ENCODE measurements at places on chromosomes 4 and X.
A peak's percentile ranks its signal among the peaks of the same experiment; 100 is the strongest.

GRCh38 chrX:130523460-130524394, 121.9 kb downstream of the RBMX2 start:
- no peak for DNase-seq

- DNase-seq, result no peak
Observed at GRCh38 chr4:52106660-52107059, 55.6 kb downstream of the SPATA18 start.

DNA sequence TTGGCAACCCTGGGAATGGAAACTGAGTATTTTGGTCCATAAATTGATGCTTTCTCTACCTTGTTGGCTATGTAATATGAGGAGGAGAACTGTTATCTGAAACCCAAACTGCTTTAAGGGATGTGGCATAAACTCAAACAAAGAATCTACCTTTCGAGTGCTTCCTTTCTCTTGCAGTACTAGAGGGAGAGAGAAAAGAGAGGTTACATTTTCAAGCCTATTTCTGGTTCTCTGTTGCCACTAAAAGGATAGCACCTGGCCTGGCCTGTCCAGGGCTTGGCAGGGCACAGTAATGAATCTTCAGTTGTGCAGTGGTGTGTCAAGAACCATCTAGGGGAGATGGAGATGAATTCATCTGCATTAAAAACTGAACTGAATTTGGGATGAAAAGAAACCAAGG, 308.6 kb downstream of the PTTG2 start:
- no peak for DNase-seq

- DNase-seq, result no peak
Observed at GRCh38 chr4:179486570-179487335, 2044.5 kb upstream of the AGA start.

GRCh38 chr4:3305610-3306371, 13.0 kb downstream of the RGS12 start:
- no peak for DNase-seq

DNA sequence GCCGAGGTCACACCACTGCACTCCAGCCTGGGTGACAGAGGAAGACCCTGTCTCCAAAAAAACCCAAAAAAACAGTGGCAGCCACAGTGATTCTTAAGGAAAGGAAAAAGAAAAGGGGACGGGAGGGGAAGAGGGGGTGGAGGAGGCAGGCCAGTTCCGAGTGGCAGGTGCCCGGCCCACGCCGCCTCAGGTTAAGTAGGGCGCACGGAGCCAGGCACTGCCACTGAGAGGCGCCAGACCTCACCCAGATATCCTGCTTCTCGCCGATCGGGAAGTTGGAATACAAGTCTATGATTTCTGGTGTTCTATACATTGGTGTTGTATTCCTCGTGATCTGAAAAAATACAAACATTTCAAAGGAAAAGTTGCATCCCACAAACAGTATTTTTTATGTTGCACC, 35.9 kb downstream of the GAK start:
- no peak for DNase-seq

DNA sequence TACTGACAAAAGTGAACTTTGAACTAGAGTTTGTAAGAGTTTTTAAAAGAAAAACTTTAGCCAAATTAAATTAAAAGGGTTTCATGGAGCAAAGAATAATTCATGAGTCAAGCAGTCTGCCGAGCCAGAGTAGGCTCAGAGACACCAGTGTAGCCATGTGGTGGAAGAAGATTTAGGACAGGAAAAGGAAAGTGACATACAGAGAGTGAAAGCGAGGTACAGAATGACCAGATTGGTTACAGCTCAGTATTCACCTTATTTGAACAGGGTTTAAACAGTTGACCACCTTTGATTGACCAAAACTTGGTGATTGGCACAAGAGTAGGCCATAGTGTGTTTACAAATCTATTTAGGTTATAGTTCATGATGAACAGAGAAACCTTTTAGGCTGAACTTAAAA, 377.8 kb downstream of the KLHL4 start:
- DNase-seq, result no peak

DNA sequence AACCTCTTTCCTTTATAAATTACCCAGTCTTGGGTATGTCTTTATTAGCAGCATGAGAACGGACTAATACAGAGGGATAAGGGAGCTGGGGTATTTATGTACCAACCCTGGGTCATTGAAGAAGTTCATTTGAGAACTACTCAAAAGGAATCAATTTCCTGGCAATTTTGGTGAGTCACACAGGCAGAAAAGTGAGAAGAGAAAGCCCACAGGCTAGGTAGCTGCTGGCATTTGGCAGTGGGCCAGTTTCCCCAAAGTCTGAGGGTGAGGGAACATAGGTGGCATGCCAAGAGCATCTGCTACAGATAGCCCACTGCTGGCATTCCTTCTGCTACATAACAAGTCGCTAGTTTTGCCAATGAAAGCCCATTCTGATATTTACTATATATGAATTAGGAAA, 411.2 kb downstream of the MID1IP1 start:
- no peak for DNase-seq

GRCh38 chrX:69034451-69034850, 130.8 kb downstream of the PJA1 start:
- no peak for DNase-seq

- DNase-seq, result no peak
Observed at GRCh38 chr4:42142591-42142990, 9.9 kb downstream of the BEND4 start.

GRCh38 chr4:113050837-113051236, 1.4 kb downstream of the ANK2 start:
- DNase-seq, result no peak

DNA sequence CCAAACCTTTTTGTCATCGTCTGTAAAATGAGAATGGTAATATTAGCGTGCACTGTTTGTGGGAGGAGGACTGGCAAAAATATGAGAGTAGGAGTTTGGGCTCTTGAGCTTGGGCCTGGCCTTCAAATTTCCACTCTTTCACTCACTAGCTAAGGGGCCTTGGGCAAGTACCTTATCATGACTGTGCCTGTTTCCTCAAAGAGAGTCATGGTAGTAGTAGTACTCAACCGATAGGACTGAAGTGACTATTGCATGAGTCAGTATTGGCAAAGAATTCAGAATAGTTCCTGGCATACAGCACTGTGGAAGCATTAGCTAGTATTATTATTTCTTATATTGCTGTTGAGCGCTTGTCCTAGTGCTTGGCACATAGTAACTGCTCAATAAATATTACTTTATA, 16.0 kb upstream of the RBM3 start:
- peak; percentile 27 for DNase-seq

GRCh38 chr4:139823345-139823744, 157.7 kb downstream of the MGST2 start:
- DNase-seq, result no peak

DNA sequence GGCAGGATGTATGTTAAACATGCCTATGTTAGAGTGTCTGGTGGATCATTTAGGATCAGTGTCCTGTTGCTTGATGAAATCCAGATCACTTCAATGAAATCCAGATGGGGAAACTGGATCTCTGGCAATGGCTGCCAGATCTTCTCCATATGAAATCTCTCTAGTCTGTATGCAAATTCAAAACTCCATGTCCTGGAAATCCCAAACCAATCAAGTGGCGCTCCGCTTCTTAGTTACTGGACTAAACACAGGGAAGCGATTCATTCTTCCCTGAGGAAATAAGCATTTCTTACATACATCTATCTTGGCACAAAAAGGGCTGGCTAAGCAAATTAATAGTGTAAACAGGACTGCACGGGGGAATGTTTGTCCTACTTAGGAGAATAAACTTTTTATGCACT, 94.9 kb downstream of the HDAC8 start:
- no peak for DNase-seq

DNA sequence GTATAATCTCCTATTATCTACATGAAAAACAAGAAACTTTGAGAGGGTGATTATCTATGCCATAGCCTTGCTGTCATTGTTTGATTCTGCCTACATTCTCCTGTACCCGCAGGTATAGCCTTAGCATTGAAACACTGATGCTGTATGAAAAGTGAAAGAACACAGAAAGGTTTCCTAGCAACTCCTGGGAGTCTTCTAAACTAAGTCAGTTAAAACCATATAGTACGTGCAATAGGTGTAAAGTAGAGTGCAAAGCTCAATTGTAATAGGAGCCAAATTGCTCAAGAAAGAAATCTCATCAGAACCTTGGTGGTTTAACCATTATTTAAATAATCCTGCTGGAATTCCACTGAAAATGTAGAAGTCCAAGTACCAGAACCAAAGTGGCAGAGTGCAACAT, 489.7 kb downstream of the PCDH10 start:
- no peak for DNase-seq

DNA sequence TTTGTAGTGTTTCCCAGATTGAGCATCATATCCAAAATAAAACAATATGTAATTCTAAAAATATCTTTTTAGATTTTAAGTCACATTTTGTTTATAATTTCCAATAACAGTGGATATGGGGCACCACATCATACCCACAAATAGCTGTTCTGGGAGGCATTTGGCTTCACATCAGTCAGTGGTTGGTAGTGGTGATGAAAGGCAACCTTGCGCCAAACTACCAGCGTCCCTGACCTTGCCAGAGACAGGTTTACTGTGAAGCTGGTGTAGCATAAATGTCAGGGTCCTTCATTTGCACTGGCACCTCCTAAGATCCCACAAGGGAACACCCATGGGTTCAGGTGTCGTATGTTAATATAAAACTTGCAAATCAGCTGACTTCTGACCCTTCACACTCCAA, 222.2 kb downstream of the DCTD start:
- no peak for DNase-seq

DNA sequence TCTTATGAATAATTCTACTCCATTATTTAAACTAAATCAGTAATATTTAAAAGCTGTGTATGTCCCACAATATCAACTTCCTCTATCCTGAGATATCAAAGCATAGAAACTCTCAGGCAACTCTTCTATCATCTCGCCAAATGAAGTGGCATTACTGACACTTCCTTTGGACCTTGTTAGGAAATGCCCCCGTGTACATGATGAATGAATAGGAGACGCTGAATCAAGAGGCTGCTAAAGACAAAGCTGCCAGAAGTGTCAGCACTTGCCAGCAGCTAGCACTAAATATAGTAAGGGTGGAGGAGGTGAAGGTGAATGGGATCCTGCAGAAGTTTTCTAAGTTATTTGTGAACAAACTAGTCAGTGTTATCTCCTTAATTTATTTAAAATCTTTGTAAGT, 99.5 kb upstream of the BLTP1 start:
- DNase-seq, result no peak

GRCh38 chrX:30615229-30615628, 37.7 kb upstream of the TASL start:
- no peak for DNase-seq

DNA sequence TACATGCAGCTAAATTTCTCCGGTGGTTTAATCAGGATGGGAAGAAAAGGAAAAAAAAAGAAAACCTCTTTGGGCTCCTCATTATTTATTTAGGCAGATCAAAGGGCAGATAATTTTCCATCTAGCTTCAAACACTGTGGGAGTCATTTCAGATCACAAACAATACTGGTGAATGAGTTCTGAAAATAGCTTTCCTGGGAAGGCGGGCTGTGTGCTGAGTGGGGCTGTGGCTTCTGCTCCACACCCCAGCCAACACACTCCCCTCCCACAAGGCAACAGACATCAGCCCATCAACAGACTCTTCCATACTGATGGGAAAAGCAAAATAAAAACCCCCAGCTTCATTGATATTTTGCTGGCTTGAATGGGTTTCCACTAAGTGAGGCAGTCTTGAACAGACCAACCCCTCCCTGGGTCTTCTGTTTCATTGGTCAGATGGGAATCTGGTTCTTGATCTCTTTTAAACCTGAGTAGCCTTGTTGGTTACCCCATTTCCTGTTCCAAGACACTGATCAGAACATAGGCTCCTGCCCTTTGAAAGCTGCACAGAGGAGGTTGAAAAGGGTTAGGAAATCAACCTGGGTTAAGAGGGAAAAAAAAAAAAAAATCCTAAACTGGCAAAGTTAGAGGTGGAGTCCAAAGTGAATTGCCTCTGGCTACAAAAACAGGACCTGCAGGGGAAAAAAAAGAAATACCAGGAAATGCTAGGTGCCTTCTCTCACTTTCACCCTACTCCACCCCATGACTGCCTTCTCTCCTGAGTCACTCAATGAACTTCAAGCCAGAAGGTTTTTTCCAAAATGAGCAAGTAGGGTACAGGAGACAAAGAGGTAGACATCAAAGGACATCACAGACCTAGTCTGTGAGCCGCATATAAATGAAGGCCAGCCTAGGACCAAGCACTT, 20.0 kb downstream of the AMOT start:
- no peak for DNase-seq

GRCh38 chrX:109782994-109783700, 50.1 kb upstream of the ACSL4 start:
- DNase-seq, result peak; percentile 8

- DNase-seq, result no peak
Observed at GRCh38 chr4:133157460-133158160, 8.5 kb downstream of the PCDH10 start.

- no peak for DNase-seq
Observed at GRCh38 chr4:7155590-7156071, 36.7 kb upstream of the SORCS2 start.

GRCh38 chrX:150213481-150214030, 149.6 kb upstream of the MAMLD1 start:
- DNase-seq, result no peak

GRCh38 chrX:137575596-137576255, 9.8 kb downstream of the ZIC3 start:
- DNase-seq, result no peak

DNA sequence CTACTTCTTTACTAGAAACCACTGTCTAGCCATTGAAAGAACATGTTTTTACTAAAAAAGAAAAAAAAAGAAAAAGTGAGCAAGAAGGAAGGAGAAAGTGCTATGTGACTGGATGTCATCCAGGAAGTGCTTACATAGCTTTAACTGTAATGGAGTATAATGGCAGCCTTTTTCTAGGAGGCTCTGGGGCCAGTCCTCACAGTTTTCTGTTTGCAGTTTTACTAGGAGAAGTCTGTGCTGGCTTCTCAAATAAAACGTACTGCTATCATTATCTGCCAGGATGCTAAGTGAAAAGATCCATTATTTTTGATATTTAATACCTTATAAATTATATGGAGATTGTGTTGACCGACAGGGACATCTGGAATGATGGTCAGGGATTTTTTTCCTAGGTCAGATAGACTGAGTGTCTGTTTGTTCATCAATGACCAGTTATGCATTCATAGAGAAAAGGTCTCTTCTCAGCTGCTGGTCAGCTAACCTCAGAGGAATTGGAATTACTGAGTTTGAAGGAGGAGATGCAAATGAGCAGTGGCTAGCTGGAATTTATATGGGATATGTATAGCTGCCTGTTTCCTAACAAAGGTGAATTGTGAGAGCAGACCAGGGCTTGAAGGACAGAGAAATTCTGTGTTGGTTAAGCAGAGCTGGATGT, 21.7 kb downstream of the LPAR4 start:
- DNase-seq, result no peak

DNA sequence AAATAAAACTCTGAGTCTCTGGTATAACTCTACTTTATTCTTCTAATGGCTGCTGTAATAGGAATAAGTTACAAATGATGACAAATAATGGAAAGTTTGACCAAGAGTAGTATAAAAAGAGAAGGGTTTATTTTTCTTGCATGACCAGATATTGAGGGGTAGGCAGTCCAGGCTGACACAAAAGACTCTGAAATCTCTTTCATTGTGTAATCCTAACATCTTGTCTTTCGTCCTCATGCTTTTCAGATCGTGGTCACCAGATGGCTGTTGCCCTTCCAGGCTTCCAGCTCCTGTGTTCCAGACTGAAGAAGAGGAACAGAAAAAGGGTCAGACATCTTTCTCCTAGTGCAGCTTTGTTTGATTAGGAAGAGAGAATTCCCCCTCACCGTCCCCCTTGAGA, 176.9 kb upstream of the GK2 start:
- no peak for DNase-seq

GRCh38 chr4:53043055-53043454, 180.9 kb downstream of the RASL11B start:
- DNase-seq, result no peak
